Cortex of kidney (tissue), 1 donor: ENCODE measurements at places on chromosomes 5 and 9.

DNA sequence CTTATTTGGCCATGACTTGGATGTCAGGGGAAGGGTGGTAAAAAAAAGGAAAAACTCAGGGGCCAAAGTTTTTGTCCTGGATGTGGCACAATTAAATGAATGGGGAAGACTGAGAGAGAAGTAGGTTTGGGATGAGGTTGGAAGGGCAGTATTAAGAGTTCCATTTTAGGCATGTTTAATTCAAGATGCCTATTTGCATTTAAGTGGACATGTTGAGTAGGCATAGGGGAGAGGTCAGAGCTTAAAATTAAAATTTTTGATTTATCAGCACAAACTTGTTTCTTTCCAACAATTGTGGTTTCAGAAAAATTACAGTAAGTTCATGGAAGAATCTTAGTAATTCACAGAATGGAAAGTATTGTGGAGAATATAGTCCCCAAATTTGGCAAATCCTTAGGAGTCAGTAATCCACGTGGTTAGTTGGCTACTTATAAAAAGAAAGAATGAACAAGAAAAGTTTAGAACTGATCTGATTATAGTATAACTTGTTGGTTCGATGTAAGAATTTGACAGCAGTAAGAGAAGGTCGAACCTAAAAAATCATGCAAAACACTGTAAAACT is 265.9 kb downstream of the SAXO1 start:
- no peak for DNase-seq

GRCh38 chr5:170450061-170450669 is 53.7 kb upstream of the KCNIP1 start:
- DNase-seq = no peak

- DNase-seq = no peak
Observed at GRCh38 chr5:173829826-173830225, 58.3 kb upstream of the CPEB4 start.

DNA sequence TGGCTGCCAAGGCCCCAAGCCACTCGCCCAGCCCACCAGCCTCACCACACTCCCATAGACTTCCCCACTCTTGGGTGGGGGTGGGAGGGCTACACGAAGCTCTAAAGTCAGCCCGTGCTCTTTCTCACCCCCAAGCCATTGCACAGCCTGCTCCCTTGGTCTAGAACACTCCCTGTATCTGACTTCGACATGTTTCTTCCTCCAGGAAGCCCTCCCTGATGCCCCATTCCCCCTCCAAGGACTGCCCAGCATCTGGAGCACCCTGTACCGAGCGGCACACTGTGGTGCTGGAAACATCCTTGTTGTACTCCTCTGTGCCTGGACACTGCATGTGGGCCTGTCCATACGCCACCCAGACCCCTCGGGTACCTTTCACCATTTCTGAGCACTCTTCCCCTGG is 49.4 kb upstream of the KCNMB1 start:
- no peak for DNase-seq

- no peak for DNase-seq
Observed at GRCh38 chr9:15068261-15068660, 158.0 kb upstream of the FREM1 start.

GRCh38 chr5:95759005-95759404 is 27.9 kb downstream of the RHOBTB3 start:
- no peak for DNase-seq

DNA sequence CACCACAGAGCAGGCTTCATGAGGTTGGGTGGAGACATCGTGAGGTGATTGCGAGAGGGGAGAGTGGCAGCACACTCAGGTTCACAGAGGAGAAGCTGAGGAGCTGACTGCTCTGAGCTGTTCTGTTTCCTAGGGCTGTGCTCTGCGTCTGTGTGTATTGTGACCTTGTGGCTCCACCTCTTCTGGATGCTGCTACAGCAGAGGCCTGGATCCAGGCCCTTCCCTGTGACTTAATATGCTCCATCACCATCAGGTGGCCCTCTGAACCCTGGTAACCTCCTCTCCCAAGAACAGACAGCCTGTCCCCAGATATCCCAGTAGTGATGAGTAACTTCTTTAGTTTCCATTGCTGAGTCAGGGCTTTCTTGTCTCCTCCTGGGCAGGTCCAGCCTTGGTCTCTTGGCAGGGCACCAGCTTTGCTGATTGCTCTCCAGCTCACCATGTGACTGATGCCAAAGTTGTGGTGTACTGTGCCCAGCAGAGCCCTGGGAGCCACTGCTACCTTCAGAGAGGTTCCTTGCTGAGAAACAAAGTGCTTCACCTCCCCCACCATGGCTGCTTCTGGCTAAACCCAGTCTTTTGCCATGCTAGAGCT is 212.8 kb upstream of the CHD1 start:
- no peak for DNase-seq

DNA sequence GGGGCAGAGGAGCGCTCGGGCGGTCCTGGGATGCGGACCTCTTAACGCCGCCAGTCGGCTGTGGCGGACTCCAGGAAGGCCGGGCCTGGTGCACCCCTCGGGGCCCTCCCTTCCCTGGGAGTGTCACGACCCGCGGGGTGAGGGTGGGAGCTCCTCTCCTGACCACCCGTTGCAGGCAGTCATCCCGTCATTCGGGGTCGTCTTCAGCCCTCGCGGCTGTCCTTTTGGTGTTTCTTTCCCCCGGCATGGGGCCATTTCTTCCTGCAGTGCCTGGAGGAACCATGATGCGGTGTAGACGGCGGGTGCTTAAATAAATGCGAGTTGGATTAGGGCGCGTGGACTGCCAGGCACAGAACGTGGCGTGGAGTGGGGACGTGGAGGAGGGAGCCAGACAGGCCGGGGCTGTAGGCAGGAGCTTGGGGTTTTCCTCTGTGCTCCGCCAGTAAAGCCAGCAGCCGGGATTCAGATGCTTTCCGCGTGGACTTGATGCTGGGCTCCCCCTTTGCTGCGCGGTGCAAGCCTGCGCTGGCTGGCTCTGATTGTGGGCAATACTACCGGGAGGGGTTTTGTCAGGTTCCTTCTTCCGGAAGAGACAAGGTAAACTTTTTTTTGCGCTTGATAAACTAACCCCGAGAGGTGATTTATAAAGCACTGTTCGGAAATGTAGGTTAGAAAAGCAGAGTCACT is 868 bp downstream of the KDM4C start:
- no peak for DNase-seq

DNA sequence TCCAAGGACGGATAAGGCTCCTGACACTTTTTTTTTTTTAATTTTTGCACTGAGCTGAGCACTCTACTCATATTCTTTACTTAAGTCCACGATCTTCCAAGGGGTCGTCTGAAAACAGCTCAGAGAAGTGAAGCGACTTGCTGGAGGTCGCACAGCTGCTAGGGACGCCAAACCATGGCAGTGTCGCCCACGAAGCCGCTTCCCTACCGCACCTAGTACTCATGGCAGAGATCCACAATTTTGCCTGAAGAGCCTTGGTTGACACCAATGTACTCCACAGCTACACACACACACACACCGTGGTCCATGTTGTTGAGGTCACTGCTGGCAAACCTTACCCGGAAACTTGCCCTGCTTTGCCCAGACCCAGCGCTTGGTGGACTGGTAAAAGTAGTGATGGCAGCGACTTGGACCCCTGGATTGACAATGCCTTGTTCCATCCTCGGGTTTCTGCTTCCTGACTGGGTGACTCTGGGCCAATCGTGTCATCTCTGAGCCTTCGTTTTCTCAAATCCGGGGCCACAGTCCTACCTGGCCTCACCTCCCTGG is 521 bp upstream of the SLIT3 start:
- DNase-seq = no peak
